ENCODE measurements at places on chromosomes 2 and 18.

GRCh38 chr2:121242976-121243375 lies 42.0 kb downstream of the TFCP2L1 start:
- DNase-seq, result no peak

DNA sequence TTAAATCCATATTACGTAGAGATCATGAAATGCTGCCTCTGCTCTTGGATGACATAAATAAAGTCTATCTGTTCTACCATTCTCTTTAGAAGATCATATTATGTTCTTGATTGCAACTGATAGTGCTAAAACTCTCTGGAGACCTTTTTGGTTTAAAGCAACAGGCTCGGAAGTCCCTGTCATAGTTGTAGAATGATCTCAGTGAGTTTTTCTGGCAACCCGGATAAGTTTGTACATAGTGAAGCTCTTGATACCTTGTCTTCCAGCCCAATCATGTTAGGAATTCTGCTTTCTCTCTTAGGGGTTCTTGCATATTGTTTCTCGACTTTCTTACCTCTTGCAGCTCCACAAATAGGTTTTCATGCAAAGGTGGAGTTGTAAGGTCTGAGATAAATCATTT lies 156.1 kb downstream of the TTC27 start:
- DNase-seq, result no peak

GRCh38 chr2:120613742-120614571 lies 121.7 kb upstream of the GLI2 start:
- DNase-seq, result no peak

DNA sequence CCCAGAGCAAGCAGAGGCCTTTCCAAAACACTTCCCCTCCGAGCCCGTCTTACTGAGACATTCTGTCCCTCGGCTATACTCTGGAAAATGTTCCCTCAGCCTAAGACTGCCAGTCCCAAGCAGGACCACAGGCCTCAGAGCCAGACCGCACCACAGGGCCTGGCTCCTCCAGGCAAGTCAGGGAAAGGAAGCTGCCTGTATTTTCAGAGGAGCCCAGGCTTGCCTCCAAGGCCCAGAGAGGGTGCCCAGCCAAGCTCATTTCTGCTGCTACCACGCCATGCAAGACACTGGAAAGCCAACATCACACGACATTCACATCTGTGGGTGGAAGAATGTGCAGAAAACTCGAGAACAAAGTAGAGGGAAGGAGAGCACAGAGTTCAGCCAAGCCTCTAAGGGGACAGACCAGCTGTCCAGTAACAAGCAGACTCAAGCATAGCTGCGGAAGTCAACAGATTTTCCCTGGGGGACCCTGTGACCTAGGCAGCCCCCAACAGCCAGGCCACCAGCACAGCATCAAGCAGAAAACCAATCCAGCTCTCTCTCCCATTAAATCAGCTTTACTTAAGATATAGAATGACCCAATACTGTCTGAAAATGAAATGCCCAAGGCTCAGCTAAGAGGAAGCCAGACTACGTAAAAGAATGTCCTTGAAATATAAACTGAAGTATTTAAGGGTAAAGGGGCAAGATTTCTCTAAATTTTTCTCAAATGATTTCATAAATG lies 123.9 kb downstream of the ZFP36L2 start:
- no peak for DNase-seq

DNA sequence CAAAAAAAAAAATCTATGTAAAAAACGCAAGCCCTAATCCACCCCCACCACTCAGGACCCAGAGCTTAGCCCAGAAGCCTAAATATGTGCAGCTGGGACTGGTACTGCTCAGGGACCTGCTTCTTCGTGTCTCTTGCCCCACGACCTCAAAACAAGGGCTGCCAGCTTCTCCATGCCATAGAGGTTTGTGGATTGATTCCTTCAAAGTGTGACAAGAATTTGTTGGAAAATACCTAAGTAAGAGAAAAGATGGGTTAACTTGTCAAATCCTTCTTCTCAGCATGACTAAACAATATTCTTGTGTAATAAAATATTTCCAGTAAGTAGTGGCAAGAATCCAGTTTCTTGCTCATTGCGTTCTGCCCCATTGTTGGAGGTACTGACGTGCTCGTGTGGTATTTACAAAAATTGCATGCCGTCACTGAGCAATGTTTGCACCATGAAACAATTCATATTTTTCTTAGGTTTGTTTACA lies 825 bp upstream of the SCYGR1 start:
- no peak for DNase-seq

DNA sequence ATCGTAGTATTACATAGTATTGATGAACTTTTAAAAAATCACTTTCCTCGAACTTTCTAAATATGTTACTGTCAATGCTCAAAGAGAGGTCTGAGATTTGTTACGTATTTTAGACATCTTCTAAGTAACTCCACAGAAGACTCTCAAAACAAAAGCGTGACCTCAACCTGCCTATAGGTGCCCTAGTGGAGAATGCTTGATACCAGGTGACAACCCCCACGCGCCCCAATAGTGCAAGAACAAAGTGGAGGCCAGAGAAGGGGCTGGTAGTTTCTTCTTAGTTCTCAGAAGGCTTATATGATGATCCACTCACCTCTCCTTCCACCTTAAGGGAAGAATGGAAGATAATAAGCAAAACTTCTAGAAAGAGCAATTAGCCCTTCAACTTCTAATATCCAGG lies 102.6 kb downstream of the ANKRD44 start:
- DNase-seq, result no peak

DNA sequence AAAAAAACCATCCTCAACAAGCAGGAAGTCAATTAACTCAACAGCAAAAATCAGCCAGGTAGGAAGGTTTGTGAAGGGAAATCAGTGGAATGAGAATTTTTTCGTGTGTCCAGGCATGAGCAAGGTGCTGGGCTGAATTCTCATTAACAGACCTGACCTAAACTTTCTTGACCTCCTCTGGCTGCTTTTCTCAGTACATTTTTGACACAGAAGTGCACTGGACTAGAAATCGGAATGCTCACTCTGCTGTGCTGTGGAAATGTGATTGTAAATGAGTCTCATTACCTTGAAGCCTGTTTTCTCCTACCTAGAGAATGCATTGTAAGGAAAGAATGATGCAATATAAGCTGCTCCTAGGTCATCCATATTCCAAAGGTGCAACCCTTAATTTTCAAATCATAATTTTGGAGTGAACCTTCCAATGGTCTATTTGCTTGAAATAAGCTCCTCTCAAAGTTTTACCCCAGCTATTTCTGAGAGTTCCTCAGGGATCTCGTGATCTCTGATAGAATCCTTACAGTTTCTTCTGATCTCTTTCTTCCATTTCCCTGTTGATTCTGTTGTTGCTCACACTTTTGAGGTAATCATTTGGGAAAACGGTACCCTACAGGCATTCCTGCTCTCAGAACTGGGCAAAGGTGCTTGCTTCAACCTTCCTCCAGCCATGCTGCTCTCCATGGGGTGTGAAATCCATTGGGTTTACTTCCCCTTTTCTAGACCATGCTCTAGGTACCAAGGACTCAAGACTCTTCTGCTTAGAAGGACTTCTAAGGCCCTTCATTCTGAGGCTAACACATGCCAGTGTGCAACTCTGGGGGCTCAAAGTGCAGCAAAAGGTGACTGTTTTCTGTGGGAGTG lies 104.9 kb upstream of the ITPRID2 start:
- no peak for DNase-seq

DNA sequence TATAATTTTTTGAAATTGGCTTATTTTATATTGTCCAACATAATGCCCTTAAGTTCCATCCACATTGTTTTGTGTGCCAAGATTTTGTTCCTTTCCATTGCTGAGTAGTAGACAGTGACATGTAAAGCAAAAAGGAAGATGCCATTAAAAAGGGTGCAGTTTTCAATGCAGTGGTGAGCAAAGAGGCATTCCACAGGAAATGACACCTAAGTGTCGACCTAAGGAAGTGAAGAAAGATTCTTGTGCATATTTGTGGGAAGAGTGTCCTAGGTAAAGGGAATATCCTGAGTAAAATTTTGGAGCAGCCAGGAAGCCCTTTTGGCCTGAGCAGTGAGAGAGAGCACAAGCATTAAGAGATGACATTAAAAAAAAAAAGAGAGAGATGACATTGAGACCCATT lies 1099.9 kb downstream of the DPP10 start:
- DNase-seq, result no peak

DNA sequence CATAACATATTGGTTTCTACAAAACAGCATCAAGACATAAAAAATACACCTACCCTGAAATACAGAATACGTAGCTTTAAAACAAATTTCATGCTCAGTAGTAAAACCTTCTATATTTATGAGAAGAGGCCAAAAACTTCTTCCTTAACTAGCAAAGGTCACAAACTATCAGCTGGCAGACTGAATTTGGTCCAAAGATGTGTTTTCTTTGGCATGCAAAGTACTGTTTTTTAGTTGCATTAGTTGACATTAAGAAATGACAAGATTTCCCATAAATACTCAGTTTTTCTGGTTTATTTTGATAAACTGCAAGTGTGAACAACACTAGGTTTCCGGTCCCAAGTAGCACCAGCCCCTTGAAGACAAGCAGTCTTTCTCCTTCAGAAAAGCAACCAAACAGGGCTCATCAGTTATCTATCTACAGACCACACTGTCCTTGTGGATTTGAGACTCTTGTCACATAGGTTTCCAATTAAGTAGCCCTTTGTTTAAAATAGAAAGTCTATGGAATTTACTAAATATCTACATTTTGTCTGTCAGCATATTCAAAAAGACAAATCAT lies 35.6 kb downstream of the SLC25A12 start:
- DNase-seq, result no peak

Measured in effector CD8-positive, alpha-beta T cell (primary cell).